GM12878 (cell line): ENCODE measurements at places on chromosomes 2 and 18. TPM values are rescaled to one million over a fixed set of nuclear protein-coding genes. Genes with fewer than 3 reads are reported as not detected.

DNA sequence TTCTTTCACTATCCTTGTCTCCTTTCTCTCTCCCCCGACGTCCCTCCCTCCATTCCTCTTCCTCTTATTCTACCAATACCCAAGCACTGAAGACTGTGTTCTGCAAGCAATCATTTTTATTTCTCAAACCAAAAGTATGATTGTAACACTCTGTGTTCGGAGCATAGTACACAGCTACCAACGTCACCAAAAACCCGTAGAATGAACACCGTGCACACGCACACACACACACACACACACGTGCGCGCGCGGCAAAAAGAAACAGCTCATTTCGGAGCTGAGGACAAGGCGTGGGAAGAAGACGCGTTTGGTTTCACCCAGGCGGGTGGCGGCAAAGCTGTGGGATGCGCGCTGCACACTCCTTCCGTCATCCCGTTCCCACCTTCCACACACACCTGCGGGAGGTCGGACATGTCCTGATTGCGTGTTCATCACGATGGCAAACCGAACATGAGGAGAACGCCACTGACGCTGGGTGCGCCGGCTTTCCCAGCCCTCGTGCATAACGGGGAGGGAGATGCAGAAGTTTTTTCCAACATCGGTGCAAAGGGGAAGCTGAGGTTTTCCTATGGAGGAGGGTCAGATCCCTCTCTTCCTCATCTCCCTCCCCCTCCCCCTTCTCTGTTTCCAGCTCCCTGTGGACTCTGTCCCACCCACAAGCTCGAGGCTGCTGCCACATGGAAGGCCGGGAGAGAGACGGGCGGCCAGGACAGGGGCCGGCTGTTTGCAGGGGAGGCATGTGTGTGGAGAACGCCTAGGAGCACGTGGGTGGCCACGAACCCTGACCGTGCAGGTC is 20.4 kb downstream of the MBP start:
- H3K36me3 ChIP-seq = peaks cover 3% of the 10 kb centered on the region
- H3K4me1 ChIP-seq = peaks cover 22% of the 10 kb centered on the region
- no peak overlapping the region for H3K27ac ChIP-seq

DNA sequence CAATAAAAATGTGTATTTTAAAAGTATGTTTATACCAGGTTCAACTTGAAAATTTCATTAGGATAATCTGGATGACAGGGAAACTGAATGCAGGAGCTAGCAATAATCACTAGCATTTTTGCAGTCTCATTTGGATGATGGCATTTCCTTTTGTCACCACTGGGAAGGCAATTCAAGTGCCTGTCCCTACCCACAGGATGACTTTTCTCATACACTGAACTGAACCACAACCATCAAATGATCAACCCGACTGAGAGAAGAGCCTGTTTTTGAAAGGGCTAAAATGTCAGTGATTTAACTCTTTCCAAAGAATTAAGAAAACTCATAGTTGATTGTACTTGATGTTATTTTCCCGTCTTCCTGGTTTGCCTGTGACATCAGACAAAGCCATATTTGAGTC is 115.0 kb downstream of the FAM124B start:
- DNase-seq = no peak
- no peaks in the 10 kb centered on the region for H3K27me3 ChIP-seq

DNA sequence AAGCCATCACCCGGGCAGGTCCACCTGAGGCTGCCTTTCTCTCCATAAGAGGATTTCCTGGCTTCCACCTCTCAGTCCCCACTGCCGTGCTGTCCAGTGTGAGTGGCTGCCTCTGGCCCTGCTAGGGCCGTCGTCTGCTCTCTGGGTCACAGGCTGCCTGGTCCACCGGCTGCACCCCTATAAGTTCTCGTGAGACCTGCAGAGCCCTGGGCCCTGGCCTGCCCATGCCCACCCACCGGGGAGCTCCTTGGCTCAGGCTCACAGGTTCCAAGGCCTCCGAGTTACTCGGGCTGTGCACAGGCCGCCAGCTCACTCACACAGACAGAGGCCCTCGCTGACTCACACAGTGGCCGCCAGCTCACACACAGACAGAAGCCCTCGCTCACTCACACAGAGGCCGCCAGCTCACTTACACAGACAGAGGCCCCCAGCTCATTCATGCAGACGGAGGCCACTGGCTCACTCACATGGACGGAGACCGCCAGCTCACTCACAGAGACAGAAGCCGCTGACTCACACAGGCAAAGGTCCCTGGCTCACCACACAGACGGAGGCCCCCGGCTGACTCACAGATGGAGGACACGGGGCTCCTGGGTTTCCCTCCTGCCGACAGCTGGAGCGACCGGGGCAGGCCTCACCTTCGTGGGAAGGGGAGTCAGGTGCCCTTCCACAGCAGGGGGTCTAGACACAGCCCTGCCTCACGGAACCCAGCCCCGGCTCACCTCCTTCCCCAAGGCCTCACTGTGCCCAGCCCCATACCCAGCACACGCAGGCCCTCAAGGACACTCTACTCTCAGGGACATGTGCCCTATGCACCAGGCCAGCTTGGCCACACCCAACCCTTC is 334.1 kb upstream of the MYT1L start:
- H3K4me1 ChIP-seq = no peaks in the 10 kb centered on the region
- no peaks in the 10 kb centered on the region for H3K27me3 ChIP-seq
- H3K27ac ChIP-seq = no peak overlapping the region
- no peak overlapping the region for H3K4me3 ChIP-seq
- no peaks in the 10 kb centered on the region for H3K36me3 ChIP-seq

KRTCAP3 gene
- 0.48 and 0.51 TPM in 2 replicates for polyA plus RNA-seq

ANKAR gene
- polyA plus RNA-seq = 3.3 and 3.5 TPM in 2 replicates

SKOR2 gene
- polyA plus RNA-seq = not detected in 2 replicates

GTF3C2 gene
- polyA plus RNA-seq = 84.9 and 96.6 TPM in 2 replicates
